ENCODE measurements at places on chromosomes 2 and 18. TPM values are rescaled to one million over a fixed set of nuclear protein-coding genes. Genes with fewer than 3 reads are reported as not detected.

ANO7 gene
- total RNA-seq = 0.20 TPM

CASP10 gene
- 16.4 TPM for total RNA-seq

TWIST2 gene
- not detected for total RNA-seq

COLEC12 gene
- not detected for total RNA-seq

OLA1 gene
- 42.3 TPM for total RNA-seq

SPATS2L gene
- total RNA-seq = 7.0 TPM

SULT1C4 gene
- 0.31 TPM for total RNA-seq

CDH7 gene
- total RNA-seq = not detected

TLK1 gene
- 193 TPM for total RNA-seq

KLHL29 gene
- total RNA-seq = 1.1 TPM

DSEL gene
- total RNA-seq = 1.1 TPM

NUP35 gene
- 12.8 TPM for total RNA-seq

CRIM1 gene
- 2.3 TPM for total RNA-seq

HOXD1 gene
- total RNA-seq = not detected

IL18RAP gene
- total RNA-seq = 8.8 TPM

WDR35 gene
- 5.6 TPM for total RNA-seq

TMEM185B gene
- total RNA-seq = 19.8 TPM

All from T-helper 17 cell (primary cell).